ENCODE measurements at places on chromosomes 16 and 17.

DNA sequence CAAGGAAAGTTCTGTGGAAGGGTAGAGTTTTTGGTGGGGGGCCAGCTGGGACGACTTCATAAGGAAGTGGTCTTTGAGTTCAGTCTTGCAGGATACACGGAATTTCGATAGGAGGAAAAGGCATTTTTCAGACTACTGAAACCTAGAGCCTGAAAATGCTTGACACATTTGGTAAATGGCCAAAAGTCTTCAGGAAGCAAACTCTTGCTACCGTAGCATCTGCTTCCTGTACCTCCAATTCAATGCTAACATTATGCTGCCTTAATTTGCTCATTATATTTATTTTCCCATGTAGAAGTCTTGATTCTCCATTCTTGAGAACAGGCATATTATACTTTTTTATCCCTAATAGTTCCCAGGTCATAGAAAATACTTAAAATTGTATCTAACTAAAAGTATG lies 129.3 kb upstream of the MED13 start:
- DNase-seq, result no peak

- DNase-seq, result no peak
Measured at GRCh38 chr17:72662827-72663190, 429.7 kb downstream of the SLC39A11 start.

GRCh38 chr16:54356391-54356790 lies 69.8 kb upstream of the IRX3 start:
- DNase-seq, result no peak

DNA sequence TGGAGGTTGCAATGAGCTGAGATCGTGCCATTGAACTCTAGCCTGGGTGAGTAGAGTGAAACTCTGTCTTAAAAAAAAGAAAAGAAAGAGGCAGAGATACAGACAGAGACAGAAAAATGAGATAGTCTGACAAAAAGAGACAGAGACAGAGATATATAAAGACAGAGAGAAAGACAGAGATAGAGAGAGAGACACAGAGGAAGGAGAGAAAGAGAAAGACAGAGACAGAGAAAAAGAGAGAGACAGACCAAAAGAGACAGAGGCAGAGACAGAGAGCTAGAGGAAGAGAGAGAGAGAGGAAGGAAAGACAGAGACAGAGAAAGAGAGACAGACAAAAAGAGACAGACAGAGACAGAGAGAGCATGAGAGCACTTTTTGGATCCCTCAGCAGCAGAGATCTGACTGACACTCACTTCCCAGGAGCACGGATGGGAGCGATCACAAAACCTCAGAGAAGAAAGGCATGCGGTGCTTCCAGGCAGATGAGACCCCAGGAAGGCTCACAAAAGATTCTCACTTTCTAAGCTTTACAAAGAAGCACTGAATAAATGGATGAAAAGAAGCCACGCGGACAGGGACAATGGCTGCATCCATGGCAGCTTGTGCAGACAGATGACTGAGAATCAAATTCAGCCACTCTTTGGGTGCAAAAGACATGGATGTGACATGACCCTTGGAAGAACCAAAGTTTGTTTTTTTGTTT lies 38.6 kb upstream of the HS3ST2 start:
- no peak for DNase-seq

DNA sequence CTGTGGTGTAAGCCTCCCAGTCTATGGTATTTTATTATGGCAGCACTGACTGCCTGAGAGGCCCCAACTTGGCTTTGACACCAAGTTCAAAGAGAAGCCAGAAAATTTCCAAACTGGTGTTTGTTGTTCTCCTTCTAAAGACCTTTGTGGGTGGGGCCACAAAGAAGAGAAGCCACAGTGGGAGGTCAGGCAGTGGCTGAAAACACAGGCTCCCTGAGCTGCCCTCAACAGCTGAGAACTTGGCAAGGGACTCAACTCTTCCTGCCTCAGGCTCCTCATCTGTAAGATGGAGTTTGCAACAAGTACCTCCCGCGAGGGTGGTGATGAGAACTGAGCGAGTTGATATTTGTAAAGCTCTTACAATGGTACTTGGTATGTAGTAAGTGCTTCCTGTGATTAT lies 18.2 kb downstream of the CES5A start:
- DNase-seq, result no peak

DNA sequence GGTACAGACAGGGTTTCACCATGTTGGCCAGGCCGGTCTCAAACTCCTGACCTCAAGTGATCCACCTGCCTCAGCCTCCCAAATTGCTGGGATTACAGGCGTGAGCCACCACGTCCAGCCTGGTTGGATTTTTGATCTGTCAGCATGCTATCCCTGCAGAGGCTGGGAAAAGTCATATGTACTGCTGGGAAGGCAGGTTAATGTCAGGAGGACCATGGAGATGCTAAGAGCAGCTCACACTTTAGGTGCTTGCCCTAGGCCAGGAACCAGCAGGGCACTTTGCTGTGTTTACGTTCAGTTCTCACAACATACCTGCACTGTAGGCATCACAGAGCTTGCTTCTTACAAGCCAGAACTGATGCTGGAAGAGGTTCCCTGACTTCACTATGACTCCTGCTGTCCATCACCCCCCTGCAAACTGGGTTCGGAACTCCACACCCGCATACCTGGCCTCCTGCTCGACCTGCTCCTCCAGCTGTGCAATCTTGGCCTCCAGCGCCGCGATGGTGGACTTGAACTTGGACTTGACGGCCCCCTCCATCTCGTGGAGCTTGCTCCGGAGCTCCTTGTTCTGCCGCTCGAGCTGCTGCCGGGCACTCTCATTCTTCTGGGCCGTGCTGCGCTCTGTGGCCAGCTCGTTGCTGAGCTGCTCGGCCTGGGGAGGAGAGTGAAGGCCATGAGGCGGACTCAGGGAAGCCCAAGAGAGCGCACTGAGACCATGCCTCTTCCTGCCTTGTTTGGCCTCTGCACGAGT lies 66.8 kb downstream of the NDE1 start:
- no peak for DNase-seq

DNA sequence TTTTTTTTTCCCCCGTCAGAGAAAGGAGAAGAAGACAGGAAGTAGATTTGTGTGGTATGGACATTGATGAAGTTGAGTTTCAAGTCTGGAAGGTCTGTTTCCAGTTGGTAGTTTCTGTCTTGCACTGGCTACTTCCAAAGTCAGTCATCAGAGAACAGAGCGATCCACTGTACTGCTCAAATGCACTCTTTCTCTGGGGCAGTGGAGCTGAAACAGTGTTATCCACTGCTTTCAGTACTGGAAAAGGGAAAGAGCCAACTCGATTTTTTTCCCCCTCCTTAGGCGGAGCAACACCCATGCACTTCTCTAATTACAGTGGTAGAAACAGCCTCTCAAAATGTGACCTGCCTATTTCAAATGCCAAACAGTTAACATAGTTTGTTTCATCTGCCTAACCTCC lies 7.4 kb downstream of the PRKCA start:
- no peak for DNase-seq
